ENCODE measurements at places on chromosomes 11 and 22.

DNA sequence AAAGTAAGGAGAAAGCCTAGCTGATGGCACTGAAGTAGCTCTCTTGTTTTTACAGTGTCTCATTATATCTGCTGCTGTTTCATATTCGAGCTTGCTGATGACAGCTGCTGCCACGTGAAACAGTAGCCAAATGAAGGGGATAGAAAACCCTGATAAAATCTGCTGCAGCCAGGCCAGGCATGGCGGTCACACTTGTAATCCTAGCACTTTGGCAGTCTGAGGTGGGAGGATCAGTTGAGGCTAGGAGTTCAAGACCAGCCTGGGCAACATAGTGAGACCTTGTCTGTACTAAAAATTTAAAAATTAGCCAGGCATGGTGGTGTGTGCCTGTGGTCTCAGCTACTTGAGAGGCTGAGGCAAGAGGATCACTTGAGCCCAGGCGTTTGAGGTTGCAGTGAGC is 13.4 kb downstream of the IFT46 start:
- DNase-seq, result no peak

GRCh38 chr22:32728291-32728690 is 73.2 kb upstream of the TIMP3 start:
- no peak for DNase-seq

DNA sequence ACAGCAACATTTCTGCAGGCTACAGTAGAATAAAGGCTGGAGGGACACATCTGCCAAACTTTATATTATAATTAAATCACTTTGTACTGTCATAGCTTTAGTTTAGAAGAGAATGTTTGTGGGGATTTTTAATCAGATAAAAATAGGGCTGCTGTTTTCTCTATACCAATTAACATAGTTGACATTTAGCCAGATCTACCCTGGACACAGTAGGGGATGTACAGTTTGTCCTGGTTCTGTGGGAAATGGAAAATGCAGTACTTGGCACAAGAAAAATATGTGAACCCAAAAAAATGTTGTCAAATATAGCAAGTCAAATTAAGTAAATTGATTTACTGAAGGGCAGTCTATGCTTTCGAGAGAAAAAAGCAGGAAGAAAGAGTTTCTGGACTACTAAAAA is 20.8 kb upstream of the PICALM start:
- no peak for DNase-seq

GRCh38 chr11:28673691-28674432 is 565.7 kb downstream of the METTL15 start:
- DNase-seq, result no peak

GRCh38 chr11:7673724-7674434 is 579 bp upstream of the CYB5R2 start:
- DNase-seq, result no peak

DNA sequence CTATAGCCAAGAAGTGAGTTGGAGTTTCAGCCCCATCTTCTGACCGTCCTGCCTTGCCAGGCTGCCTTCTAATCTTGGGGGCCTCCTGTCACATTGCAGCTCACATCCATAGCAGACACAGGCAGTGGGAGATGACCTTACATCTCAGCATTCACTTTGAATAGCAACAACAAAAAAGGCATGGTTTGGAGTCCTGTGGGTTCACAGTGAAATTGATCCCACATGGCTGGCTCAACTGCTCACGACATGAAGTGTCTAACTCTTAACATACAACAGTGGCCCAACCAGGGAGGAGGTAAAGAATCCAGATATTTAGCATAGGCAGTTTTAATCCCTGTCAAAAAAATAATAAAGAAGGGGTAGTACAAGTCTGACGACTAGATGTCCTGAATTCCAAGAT is 38.1 kb downstream of the DBX1 start:
- DNase-seq, result no peak

- DNase-seq, result no peak
Observed at GRCh38 chr11:57256119-57256518, 19.1 kb upstream of the APLNR start.

DNA sequence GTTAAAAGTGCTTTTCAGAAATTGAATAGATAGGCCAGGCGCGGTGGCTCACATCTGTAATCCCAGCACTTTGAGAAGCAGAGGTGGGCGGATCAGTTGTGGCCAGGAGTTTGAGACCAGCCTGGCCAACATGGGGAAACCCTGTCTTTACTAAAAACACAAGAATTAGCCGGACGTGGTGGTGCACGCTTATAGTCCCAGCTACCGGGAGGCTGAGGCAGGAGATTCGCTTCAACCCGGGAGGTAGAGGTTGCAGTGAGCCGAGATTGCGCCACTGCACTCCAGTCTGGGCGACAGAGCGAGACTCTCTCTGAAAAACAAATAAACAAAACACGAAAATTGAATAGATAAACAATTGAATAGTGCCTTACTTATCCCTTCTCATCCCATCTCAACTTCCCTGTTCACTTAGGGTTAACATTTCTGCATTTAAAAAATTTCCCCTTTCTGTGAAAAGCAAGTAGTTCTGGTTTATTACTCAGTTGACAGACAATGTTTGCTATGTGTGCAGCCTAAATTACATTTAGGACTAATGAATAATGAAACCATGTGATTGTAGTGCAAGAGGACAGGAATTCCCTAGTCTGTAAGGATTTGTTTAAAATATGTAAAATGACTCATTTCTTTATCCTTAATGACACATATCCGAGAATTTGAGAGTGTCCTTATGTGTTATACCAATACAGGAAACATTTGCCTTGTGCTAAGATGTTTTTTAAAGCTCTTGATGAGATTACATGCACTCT is 6.0 kb downstream of the RNF169 start:
- no peak for DNase-seq

GRCh38 chr11:116712428-116712827 is 60.4 kb downstream of the BUD13 start:
- no peak for DNase-seq

- no peak for DNase-seq
Observed at GRCh38 chr11:17129003-17129402, 51.5 kb upstream of the RPS13 start.

DNA sequence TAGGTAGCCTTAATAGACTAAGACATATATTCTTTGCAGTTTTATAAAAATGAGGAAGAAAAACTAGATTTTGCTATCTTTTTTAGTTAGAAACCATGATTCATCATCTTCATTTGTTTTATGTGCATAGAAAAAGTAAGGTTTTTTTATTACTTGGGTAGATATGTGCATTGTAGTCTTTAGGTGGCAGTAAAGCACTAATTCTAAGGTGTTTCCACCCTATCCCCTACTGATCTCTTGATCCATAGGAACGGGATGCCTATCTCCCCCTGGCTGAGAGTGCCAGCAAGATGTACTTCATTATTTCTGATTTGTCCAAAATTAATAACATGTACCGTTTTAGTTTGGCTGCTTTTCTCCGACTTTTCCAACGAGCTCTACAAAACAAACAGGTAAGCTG is 148.1 kb downstream of the DYNC2H1 start:
- no peak for DNase-seq

DNA sequence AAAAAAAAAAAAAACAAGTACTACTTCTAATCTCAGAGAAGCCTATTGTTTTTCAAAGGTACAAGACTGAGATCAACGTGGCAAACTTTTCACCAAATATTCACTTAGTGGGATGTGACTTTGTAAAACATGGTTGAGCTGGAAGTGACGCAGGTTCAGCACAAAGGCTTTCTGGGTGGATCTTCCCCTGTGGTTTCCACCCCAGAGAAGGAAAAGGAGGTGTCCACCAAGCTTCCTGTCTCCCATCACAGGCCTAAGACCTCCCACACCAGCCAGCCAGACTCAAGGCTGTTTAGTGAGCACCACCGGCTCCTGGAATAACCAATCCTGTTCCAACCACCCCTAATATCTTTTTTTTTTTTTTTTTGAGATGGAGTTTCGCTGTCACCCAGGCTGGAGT is 5.7 kb downstream of the TMEM184B start:
- peak; percentile 59 for DNase-seq

Measured in effector memory CD8-positive, alpha-beta T cell (primary cell).